ENCODE measurements at places on chromosomes 7 and 10.

- DNase-seq, result no peak
Measured at GRCh38 chr7:84188786-84189405, 5.7 kb downstream of the SEMA3A start.

- DNase-seq, result no peak
Measured at GRCh38 chr7:87853237-87853864, 22.8 kb downstream of the SLC25A40 start.

DNA sequence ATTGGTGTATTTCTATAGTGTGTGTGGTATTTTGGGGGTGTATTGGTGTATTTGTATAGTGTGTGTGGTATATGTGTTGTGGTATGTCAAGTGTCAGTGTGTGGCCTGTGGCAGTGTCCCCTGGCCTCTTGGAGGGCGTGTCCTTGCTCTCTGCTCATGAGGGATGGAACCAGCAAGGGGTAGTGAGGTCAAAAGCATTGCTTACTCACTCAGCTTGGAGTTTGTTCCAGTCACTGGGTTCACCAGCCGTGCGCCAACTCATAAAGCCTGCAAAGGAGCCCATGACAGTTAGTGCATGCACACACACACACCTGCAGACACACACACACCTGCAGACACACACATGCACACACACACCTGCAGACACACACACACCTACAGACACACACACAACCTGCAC is 4.3 kb upstream of the TRPV6 start:
- DNase-seq, result no peak

DNA sequence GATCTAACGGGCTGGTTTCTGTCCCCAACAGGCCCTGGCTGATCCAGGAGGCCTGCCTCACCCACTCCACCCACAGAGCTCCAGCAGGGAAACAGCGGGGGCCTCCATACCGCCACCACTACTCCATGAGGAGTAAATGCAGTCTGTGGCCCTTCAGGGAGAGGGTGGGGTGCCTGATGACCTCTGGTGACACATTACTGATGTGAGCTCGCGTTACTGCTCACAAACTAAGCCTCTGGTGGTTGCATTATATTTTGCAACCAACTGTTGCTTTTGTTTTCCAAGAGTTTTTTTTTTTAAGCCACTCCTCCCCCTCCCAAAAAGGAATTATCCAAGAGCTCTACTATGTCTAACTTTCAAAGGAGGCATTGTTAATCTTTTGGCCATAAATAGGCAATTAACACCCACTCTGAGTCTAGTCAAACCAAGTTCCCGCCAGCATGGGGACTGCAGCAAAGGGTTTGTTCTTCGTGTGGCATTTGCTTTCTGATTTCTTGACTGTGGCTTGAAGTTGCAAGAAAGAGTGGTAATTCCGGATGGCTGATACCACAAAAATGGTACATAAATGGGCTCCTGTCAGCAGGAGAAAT is 72.6 kb downstream of the FAM53B start:
- no peak for DNase-seq

DNA sequence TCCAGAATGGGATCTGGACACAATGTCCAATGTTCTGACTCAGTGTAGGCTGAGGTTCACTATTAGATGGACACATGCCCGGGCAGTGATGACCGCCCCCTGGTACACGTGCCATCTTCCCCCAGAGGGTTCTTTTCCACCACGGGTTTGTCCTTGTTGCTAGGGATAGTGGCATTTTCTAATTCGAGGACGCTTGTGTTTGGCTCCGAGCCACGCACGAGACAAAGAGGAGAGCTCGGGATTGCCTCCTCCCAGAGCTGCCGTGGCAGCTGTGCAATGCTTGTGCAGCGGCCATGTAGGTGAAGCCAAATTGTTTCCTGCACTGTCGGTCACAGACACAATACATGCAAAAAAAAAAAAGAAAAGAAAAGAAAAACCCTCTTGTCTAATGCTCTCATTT is 207.5 kb downstream of the PAXIP1 start:
- no peak for DNase-seq

GRCh38 chr10:120671491-120671890 is 179.7 kb upstream of the WDR11 start:
- DNase-seq, result no peak

DNA sequence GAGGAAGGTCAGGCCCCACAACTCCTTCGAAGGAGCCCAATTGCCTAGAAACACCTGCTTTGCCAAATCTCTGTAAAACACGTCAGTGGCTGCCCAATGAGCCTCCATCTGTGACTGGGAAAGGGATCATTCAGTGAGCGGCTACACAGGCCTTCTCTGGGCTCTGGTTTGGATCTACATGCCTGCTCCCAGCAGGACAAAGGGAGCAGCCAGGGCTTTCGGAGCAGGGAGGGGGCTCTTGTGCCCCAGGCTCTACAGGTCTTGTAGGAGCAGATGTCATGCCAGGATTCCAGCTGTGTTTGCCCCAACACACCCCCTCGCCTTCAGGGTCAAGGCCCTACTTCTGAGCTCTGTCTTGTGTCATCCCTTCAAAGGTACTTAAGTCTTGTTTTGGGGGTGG is 73.5 kb downstream of the CLEC2L start:
- no peak for DNase-seq

DNA sequence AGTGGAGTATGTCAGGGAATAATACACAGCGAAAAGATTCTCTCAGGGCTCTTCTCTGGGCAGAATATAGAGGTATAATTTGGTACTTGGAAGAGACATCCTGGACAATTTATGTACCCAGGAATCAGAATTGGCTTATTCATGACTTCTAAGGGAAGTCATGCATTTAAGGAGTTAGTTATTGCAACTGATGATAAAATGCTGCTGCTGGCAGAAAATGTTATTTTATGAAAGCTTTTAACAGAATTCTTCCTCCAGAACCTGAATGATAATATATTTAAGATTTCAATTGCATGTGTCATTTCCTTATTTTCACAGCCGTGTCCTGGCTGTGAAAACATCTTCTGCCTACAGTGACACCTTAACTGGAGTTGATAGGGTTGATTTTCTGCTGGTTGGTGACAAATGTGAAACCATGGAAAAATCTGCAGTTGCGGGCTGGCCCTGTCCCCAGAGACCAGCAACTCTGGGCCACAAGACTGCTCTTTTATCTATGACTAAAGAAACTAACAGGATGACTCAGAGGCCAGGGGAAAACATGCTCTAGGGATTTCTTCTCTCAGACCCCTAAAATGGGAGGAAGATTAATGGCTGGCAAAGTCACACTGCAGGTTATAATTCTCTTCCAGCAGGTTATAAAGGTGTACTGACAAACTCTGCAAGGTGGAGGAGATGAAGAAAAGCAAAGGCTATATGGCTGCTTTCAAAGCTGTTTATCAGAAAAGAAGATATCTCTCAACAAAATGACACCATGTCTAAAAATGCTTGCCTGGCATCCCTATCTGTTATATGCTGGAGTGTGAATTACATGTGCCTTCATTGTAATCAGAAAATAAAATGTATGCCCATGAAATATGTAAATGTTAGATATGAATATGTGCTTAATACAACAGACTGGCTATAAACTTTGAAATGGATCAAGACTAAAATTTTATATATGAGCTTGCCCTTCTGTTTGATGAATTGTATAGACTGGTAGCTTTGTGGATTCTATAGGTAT is 12.1 kb upstream of the TRUB1 start:
- DNase-seq, result no peak

DNA sequence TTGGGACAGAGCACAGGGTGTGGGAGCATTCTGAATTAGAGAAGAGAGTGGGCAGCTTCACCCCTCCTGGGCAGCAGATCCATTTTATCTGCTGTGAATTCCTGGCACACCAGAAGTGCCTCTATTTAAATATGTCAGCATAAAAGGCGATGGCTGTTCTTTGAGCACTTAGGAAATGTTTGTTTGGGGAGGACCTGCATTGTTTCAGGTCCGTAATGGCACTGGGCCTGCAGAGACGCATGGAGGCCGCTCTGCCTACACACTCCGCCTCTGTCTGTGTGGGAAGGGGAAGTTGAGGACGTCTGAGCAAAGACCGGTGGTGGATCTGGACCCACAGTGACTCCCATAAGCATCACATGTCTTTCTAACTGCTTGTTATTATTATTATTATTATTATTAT is 253.2 kb downstream of the CAMK1D start:
- no peak for DNase-seq

- no peak for DNase-seq
Measured at GRCh38 chr10:127990846-127991542, 84.1 kb downstream of the PTPRE start.

Measured in stimulated activated CD8-positive, alpha-beta memory T cell treated with anti-CD3 and anti-CD28 coated beads, Interleukin-2, amount 100 ng/mL, for 1 hour (primary cell).